Activated CD4-positive, alpha-beta T cell treated with anti-CD3 and anti-CD28 coated beads, Interleukin-2, amount 50 U/mL, for 48 hours (primary cell): ENCODE measurements at places on chromosomes 11 and 22.

GRCh38 chr11:33698921-33699320 lies 1.7 kb downstream of the C11orf91 start:
- DNase-seq: no peak

DNA sequence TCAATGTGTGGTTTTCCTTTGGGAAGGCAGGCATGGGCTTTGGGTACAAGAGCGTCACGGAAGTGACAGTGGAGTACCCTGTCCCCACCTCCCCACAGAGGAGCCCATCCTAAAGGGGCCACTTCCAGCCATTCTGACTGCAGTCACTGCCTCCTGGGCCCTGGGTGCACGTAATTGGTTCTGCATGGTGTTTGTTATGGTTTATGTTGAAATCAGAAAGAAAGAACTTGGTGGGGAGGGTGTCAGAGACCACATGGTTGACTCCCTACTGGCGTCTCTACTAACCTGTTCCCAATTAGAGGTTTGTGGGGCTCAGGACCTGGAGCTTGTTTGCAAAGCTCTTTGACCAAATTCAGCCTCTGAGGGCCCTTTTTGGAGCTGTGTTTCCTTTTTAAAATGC lies 40.8 kb downstream of the RIBC2 start:
- DNase-seq: no peak

GRCh38 chr11:21820176-21820575 lies 372.7 kb upstream of the ANO5 start:
- no peak for DNase-seq

GRCh38 chr11:120186774-120187591 lies 23.8 kb upstream of the OAF start:
- DNase-seq: peak; percentile 21

GRCh38 chr11:57637626-57638004 lies 12.1 kb downstream of the YPEL4 start:
- DNase-seq: no peak

GRCh38 chr11:11125618-11126017 lies 227.4 kb downstream of the CSNK2A3 start:
- DNase-seq: no peak

- DNase-seq: no peak
Observed at GRCh38 chr11:26993965-26994457, at the start of gene FIBIN. TSS of gene FIBIN (plus strand) at chr11:26994112. CDS start at chr11:26994527, 415 bp downstream.

- DNase-seq: no peak
Observed at GRCh38 chr11:1854132-1854948, 1.5 kb downstream of the LSP1 start.

GRCh38 chr11:120060512-120060911 lies 77.4 kb downstream of the TRIM29 start:
- no peak for DNase-seq

DNA sequence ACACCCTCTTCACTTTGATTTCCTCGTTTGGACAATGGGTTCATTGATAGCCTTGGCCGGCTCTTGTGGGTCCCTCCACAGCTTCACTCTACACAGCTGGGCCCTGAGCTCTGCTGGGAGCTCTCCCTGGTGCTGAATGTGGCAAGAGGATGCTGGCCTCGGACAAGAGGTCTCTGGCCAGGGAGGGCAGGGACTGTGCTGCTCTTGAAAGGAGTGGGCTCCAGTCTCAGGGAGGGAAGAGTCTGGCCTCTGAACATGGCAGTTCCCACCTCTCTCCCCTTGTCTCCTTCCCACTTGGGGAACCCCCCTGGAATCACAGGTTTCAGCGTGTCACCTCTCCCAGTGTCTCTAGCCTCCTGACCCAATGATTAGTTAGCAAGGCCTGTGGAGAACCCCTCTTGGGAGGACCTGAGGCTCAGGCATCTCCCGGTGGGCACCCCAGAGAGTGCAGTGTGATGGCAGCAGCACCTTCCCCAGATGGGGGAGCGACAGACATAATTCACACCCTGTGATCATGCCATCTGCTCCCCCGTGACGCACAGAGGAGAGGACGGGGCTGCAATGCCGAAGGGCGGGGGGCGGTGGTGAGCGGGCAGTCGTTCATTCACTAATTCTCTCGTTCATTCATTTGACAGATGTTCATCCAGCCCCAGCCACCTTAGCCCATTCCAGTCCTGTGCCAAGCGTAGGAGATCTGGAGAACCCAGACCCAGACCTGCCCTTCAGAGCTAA lies 2.8 kb upstream of the CABP7 start:
- peak; percentile 24 for DNase-seq

- no peak for DNase-seq
Observed at GRCh38 chr11:71062199-71062598, 190.2 kb downstream of the SHANK2 start.
